Activated CD4-positive, CD25-positive, alpha-beta regulatory T cell (primary cell): ENCODE measurements at places on chromosomes 1 and 21.

DNA sequence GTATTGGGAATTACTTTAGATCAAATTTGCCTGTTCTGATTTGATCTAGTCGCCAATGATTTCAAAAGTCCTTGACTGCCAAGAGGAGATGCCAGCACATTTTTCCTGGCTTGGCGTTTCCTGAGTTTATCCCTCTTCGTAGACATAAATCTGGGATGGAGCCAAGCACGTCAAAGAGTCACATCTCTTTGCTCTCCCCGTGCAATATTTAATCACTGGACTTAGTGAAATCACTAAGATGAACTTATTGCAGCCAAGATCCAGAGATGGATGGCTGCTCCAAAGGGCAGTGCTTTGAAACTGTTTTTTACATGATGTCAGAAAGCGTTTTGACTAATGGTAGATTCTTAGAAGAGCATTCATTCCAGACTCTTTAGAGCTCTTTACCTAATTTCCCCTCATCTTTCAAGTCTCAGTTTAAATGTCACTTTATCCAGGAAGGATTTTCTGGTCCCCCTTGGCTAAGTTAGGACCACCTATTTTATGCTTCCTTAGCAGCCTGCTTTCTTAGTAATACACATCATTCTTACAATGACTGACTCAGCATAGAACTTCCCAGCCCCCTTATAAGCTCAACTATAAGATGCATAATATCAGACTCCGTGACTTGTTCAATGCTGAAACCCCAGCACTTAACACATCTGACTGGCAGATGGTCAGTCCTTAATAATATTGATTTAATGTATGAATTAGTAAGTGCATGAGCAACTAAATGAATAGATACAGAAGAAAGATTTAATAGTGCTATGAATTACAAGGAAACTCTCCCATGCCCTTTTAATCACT, 94.4 kb upstream of the GREM2 start:
- DNase-seq, result no peak

DNA sequence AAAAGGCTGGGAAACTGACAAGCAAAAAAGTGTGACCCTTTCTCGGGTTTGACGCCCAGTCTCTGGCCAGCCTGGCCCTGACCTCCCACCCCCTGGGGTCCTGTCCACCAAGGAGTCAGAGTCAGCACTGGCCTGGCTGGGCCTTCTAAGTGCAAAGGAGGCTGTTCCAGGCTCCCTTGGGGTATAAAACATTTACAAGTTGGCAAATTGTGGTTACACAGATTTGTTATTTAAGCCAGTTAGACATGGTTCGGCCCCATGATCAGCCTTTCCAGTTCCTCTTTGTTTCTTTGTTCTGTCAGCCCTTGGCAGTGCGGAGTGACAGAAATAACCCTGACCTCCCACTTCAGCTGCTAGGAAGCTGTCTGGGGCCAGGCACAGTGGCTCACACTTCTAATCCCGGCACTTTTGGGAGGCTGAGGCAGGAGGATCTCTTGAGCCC, 161.6 kb upstream of the RAB4A start:
- no peak for DNase-seq

DNA sequence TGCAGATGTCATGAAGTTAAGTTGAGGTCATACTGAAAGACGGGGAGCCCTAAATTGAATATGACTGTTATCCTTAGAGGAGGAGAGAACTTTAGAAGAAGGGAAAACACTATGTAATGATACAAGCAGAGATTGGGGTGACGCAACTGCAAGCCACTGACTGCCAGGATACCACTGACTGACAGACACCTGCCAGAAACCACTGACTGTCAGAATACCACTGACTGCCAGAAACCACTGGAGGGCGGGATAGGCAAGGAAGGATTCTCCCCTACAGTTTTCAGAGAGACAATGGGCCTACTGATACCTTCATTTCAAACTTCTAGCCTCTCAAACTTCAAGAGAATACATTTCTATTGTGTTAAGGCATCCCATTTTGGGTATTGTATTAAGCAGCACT, 388.7 kb downstream of the USH2A start:
- no peak for DNase-seq

DNA sequence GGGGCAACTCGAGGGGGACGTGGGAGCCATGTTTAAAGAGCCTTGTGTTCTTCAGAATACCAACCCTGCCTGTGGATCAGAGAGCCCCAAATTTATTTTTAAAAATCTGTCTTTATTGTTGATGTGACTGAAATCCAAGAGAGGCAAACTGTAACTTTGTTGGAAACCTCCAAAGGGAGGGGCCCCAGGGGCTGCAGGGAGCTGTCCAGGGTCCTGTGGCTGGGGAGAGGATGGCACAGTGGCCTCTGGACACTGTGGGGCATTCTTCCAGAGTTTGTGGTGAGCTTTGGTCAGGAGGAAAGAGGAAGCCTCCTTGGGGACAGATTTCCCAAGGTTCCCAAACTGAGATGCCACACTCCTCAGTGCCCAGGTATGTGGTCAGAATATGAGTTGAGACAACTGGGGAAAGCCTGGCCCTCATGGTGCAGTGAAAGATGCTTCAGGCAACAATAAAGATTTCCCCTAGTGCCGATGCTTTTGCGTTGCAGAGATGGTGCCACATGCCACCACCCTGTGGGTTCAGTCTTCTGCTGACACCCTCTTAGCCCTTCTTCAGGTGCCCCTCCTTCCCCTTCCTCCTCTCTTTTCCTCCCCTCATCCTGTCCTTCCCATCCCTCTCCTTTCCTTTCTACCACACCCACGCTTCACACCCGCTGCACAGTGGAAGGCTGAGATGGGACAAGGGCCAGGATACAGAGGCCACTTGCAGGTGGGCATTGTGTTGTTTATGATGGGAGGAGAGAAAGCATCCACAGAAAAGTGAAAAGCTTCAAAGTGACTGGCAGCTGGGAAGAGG, 122.1 kb downstream of the UCK2 start:
- no peak for DNase-seq

DNA sequence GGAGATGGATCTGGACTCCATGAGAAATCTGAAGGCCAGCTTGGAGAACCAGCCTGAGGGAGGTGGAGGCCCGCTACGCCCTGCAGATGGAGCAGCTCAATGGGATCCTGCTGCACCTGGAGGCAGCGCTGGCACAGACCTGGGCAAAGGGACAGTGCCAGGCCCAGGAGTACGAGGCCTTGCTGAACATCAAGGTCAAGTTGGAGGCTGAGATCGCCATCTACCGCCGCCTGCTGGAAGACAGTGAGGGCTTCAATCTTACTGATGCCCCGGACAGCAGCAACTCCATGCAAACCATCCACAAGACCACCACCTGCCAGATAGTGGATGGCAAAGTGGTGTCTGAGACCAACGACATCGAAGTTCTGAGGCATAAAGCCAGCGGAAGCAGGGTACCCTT, 601.5 kb upstream of the ZP4 start:
- DNase-seq, result no peak
